ENCODE measurements at places on chromosomes 4 and X.

- no peak for DNase-seq
Measured at GRCh38 chrX:154412468-154412867, 1.1 kb downstream of the TAFAZZIN start.

DNA sequence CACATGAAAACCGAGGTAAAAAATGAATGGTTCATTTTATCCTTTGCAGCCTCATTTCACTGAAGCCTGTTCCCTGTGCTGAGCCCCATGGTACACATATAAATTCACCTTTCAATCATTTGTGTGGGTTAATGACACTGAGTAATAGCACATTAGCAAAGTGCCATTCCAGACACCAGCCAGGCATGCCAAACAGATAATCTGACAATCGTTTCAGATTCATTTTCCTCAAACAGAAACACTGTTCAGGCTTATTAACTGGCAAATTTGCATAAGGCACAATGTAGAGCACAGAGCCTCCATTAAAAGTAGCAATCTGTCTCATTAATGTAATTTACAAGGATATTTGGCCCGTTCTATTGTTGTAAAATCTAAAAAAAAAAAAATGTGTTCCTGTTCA, 76.2 kb downstream of the UNC5C start:
- no peak for DNase-seq

- no peak for DNase-seq
Measured at GRCh38 chr4:183105092-183105491, 6.0 kb downstream of the WWC2 start.

DNA sequence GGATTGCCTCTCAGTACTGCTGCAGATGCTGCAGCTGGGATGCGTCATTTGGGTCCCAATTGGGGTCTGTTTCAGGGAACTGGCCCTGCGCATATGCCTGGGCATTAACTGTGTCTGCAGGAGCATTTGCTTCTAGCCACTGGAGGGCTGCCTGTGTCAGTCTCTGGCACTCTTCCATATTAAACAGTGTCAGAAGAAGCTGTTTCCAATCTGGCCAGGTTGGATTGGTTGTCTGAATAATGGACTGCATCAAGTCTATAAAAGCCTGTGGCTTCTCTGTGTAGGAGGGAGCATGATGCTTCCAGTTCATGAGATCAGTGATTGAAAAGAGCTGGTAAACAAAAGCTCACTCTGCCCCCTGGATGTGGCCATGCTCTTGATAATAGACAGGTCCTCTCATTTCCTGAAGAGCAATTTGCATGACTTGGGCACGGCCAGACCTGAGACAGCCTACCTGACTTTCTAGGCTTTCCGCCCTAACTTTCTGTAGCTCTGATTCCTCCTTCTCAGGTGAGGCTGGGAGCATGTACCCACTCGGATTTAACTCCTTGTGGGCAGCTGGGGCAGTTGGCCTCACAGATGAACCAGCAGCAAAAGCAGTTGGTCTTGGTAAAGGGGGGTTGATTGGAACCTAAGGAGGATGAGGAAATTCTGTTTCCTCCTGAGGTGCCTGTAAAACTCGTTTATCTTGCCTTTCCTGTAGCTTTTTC, 29.2 kb downstream of the SULT1E1 start:
- DNase-seq, result peak; percentile 8

GRCh38 chr4:158777423-158778155, 8.8 kb downstream of the FNIP2 start:
- no peak for DNase-seq

GRCh38 chrX:151982222-151982621, 7.7 kb upstream of the GABRE start:
- DNase-seq, result peak; percentile 64

- DNase-seq, result no peak
Measured at GRCh38 chr4:29319663-29320340, 1400.4 kb upstream of the PCDH7 start.

- peak; percentile 66 for DNase-seq
Measured at GRCh38 chrX:48696909-48697727, 584 bp downstream of the SUV39H1 start.

GRCh38 chr4:82043809-82044137, 330.0 kb downstream of the HNRNPD start:
- DNase-seq, result no peak

DNA sequence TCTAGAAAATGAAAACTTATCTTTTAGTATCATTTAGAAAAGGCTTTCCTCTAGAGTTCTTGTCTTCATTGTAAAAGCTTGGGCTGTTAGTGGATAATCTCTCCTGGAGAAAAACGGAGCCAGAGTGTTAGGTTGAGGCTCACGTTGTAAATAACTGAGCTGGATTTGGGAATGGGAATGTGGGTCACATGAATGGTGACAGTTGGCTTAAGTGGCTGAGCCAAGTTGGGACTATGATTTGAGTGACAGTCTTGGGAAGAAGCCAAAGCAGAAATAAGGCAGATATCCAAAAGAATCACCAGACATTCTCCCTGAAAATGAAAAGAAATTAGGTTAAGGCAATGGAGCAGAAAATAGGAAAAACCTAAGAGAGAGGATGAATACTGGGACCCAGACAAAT, 33.6 kb upstream of the PDGFC start:
- no peak for DNase-seq
